Smooth muscle cell of the coronary artery (primary cell): ENCODE measurements at places on chromosomes 3 and 15. TPM values are rescaled to one million over a fixed set of nuclear protein-coding genes. Genes with fewer than 3 reads are reported as not detected.

LARP6 gene
- total RNA-seq: 49.7 and 61.9 TPM in 2 replicates

MYO5C gene
- under 0.01 and 0.70 TPM in 2 replicates for total RNA-seq

GOLGA8M gene
- 0.23 and 0.45 TPM in 2 replicates for total RNA-seq

STRA6 gene
- 26.2 TPM in 1 of 2 replicates, not detected in the other for total RNA-seq

LRRN1 gene
- total RNA-seq: not detected in 2 replicates

GYG1 gene
- total RNA-seq: 26.2 and 31.1 TPM in 2 replicates

SPATA12 gene
- under 0.01 and 0.23 TPM in 2 replicates for total RNA-seq

FEZF2 gene
- not detected in 2 replicates for total RNA-seq

PARP3 gene
- 14.6 and 26.6 TPM in 2 replicates for total RNA-seq

LRRIQ4 gene
- not detected in 2 replicates for total RNA-seq

TMIE gene
- total RNA-seq: not detected in 2 replicates

GPX1 gene
- 401 and 519 TPM in 2 replicates for total RNA-seq

ZNF660 gene
- total RNA-seq: 0.59 and 1.9 TPM in 2 replicates

GOLGA6L10 gene
- 0.35 and 0.90 TPM in 2 replicates for total RNA-seq

SLC28A1 gene
- total RNA-seq: not detected in 2 replicates

SHQ1 gene
- total RNA-seq: 17.0 and 18.8 TPM in 2 replicates
